Colonic mucosa (tissue), 4 donors: ENCODE measurements at places on chromosomes 11 and 22. TPM values are rescaled to one million over a fixed set of nuclear protein-coding genes. Genes with fewer than 3 reads are reported as not detected.

- DNase-seq, result no peak
- no peaks in the 10 kb centered on the region for H3K36me3 ChIP-seq
- no peaks in the 10 kb centered on the region for H3K4me1 ChIP-seq
- H3K27ac ChIP-seq, result peak overlapping the region; percentile 63
Observed at GRCh38 chr11:43943372-43943930, 1.0 kb downstream of the C11orf96 start.

GRCh38 chr22:28674121-28674563 is 5.5 kb downstream of the TTC28 start:
- no peak for DNase-seq
- no peak overlapping the region for H3K27ac ChIP-seq
- no peak overlapping the region for H3K4me3 ChIP-seq
- H3K36me3 ChIP-seq, result no peaks in the 10 kb centered on the region
- H3K27me3 ChIP-seq, result no peaks in the 10 kb centered on the region
- peaks cover 3% of the 10 kb centered on the region for H3K4me1 ChIP-seq

DNA sequence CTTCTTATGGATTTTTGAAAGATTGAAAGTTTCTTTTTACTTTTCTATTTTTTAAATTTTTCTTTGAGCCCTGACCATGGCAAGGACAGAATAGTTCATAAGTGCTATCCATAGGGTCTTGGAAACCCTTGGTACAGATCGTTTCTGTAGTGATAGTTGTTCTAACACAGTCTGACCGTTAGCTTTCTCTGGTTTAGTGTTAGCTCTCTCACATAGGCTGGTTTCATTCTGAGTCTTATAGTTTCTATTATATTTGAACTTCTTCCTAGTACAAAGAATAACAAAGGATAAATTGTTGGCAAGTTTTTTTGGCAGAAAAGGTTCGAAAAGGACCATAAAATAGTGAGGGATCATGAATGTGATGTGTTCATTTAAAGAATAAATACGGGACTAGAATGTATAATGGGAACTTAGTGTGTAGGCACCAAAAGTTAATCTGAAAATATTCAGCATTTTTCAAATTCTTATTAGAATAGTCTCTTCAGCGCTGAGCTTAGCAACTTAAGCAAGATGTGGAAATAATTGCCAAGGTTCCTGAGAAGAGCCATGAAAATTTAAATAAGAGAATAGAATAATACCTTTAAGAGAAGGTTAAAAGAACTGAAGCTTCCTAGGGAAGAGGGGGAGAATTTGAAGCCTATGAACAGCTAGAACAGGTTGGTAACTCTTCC is 24.1 kb downstream of the FDX1 start:
- no peak for DNase-seq
- H3K27ac ChIP-seq, result no peak overlapping the region
- no peaks in the 10 kb centered on the region for H3K4me1 ChIP-seq

- no peaks in the 10 kb centered on the region for H3K4me1 ChIP-seq
- H3K27me3 ChIP-seq, result no peaks in the 10 kb centered on the region
- no peak overlapping the region for H3K27ac ChIP-seq
- no peaks in the 10 kb centered on the region for H3K36me3 ChIP-seq
- no peak overlapping the region for H3K4me3 ChIP-seq
Observed at GRCh38 chr11:133175103-133175502, 357.2 kb downstream of the OPCML start.

GRCh38 chr11:134373591-134374052 is 38.4 kb downstream of the B3GAT1 start:
- no peaks in the 10 kb centered on the region for H3K27me3 ChIP-seq
- H3K27ac ChIP-seq, result no peak overlapping the region
- no peak for DNase-seq
- H3K4me3 ChIP-seq, result no peak overlapping the region
- no peaks in the 10 kb centered on the region for H3K4me1 ChIP-seq

- H3K27ac ChIP-seq, result no peak overlapping the region
- no peak overlapping the region for H3K4me3 ChIP-seq
- no peaks in the 10 kb centered on the region for H3K27me3 ChIP-seq
- DNase-seq, result no peak
- H3K36me3 ChIP-seq, result no peaks in the 10 kb centered on the region
Observed at GRCh38 chr11:21866781-21867180, 326.1 kb upstream of the ANO5 start.

DNA sequence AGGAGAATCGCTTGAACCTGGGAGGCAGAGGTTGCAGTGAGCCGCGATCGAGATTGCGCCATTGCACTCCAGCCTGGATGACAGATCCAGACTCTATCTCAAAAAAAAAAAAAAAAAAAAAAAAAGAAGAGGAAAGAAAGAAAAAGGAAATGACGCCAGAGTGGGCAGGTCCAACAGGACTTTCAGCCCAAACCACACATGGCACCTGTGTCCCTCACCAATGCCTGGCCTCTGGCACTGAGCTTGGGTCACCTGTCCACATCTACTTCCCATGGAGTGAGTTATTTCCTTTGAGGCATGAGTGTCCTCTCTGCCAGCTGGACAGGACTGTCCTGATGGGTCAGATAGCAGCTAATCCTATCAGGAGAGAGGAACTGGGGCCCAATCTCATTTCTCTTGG is 15.2 kb upstream of the GCAT start:
- H3K27ac ChIP-seq, result no peak overlapping the region
- no peaks in the 10 kb centered on the region for H3K36me3 ChIP-seq
- DNase-seq, result no peak
- H3K27me3 ChIP-seq, result no peaks in the 10 kb centered on the region

- H3K4me3 ChIP-seq, result peak overlapping the region; percentile 2
- H3K36me3 ChIP-seq, result no peaks in the 10 kb centered on the region
- peaks cover 3% of the 10 kb centered on the region for H3K4me1 ChIP-seq
- DNase-seq, result peak; percentile 78
- no peaks in the 10 kb centered on the region for H3K27me3 ChIP-seq
- peak overlapping the region; percentile 39 for H3K27ac ChIP-seq
Observed at GRCh38 chr11:134033696-134034491, 35.0 kb upstream of the JAM3 start.

DNA sequence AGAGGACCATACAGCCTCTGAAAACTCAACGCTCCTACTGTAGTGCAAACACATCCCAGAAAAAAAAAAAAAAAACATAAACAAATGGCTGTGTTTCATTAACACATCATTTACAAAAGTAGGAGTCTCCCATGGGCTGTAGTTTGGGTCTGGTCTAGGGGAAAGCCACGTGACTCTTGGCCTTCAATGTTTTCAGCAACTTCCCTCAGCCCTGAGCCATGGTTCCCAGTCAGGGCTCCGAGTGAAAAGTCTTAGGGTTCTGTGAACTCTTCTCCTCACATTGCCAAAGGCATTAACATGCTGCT is 58.5 kb downstream of the CSNK2A3 start:
- H3K4me1 ChIP-seq, result no peaks in the 10 kb centered on the region
- no peaks in the 10 kb centered on the region for H3K27me3 ChIP-seq
- H3K36me3 ChIP-seq, result no peaks in the 10 kb centered on the region
- no peak for DNase-seq
- H3K27ac ChIP-seq, result no peak overlapping the region

DNA sequence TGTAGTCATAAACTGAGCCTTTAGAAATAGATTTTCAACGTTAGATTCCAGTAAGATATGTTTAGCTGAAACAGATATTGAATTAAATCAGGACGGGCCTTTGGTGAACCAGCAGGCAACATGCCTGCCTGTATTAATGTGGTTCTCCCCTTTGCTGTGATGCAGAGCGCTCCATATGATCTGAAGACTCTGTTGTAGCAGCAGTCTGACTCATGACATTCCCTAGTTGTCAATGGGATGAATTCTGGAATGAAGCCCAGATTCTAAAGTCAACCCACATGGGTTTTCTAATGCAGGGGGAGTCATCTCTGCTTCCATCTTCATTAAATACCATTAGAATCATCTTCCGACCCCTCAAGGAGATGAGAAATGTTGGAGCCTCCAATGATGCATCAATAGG is 864.5 kb downstream of the NTM start:
- no peak overlapping the region for H3K27ac ChIP-seq
- no peak for DNase-seq
- H3K36me3 ChIP-seq, result no peaks in the 10 kb centered on the region
- H3K4me3 ChIP-seq, result no peak overlapping the region
- H3K27me3 ChIP-seq, result no peaks in the 10 kb centered on the region

- H3K36me3 ChIP-seq, result no peaks in the 10 kb centered on the region
- H3K27ac ChIP-seq, result no peak overlapping the region
- H3K4me1 ChIP-seq, result no peaks in the 10 kb centered on the region
- H3K27me3 ChIP-seq, result no peaks in the 10 kb centered on the region
- H3K4me3 ChIP-seq, result no peak overlapping the region
Observed at GRCh38 chr22:32958001-32958400, 100.2 kb downstream of the SYN3 start.

DNA sequence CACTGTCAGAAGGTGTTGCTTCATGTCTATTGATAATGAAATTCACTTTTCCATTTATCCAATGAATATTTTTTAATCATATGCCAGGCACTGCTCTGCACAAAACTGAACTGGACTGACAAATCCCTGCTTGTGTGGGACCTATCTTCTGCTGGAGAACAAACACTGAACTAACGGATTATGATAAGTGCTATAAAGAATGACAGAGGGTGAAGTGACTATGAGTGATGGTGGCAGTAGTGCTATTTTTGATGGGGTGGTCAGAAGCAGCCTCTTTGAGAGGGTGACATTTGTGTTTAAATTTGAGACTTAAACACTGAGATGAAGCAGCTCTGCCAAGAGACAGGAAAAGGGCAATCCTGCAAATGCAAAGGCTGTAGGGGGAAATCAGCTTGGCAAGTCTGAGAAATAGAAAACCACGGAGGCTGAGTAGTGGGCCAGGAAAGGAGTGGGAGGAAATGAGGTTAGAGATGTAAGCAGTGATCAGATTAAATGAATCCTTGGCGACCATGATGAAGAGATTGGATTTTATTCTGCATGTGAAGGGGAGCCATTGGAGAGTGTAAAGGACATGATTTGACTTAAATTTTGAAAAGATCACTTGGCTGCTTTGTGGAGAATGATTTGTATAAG is 6.0 kb downstream of the TBCEL start:
- H3K27me3 ChIP-seq, result no peaks in the 10 kb centered on the region
- DNase-seq, result no peak
- H3K4me3 ChIP-seq, result no peak overlapping the region
- no peaks in the 10 kb centered on the region for H3K36me3 ChIP-seq
- H3K27ac ChIP-seq, result no peak overlapping the region

GRCh38 chr11:29263971-29264682 is 752.7 kb downstream of the KCNA4 start:
- H3K36me3 ChIP-seq, result no peaks in the 10 kb centered on the region
- no peak overlapping the region for H3K27ac ChIP-seq
- no peaks in the 10 kb centered on the region for H3K4me1 ChIP-seq

DNA sequence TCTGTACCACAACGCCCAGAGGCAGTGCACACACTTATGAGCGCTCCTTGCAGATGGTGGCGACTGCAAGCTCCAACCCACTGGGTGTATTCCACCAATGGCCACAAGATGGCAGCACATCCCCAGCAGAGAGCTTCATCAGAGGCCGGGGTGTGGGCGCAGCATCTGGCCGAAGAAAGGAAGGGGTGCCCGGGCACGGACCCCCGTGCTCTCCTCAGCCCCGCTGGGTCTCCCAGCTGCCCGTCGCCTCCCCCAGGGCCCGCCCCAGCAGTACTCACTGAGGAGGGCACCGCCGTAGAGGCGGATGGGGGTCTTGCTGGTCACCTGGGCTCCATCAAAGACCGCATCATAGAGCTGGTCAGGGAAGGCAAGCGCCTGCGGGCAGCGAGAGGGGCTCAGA is 14.2 kb downstream of the TP53I11 start:
- H3K27me3 ChIP-seq, result no peaks in the 10 kb centered on the region
- no peak overlapping the region for H3K4me3 ChIP-seq
- no peaks in the 10 kb centered on the region for H3K4me1 ChIP-seq
- no peak overlapping the region for H3K27ac ChIP-seq
- DNase-seq, result peak; percentile 86
- no peaks in the 10 kb centered on the region for H3K36me3 ChIP-seq

GRCh38 chr11:127061947-127062346 is 61.4 kb upstream of the KIRREL3 start:
- H3K36me3 ChIP-seq, result no peaks in the 10 kb centered on the region
- H3K27me3 ChIP-seq, result no peaks in the 10 kb centered on the region
- H3K27ac ChIP-seq, result no peak overlapping the region
- no peak overlapping the region for H3K4me3 ChIP-seq
- DNase-seq, result no peak

The DEUP1 gene
- total RNA-seq, result not detected

The JAML gene
- 3.3 TPM for total RNA-seq

The TTC28 gene
- 6.6 TPM for total RNA-seq

The C11orf16 gene
- total RNA-seq, result not detected

The OR5A1 gene
- not detected for total RNA-seq

The RIBC2 gene
- 0.85 TPM for total RNA-seq

The KCNQ1OT1 gene
- total RNA-seq, result 0.77 TPM

The KCTD14 gene
- total RNA-seq, result 19.5 TPM

The CARD10 gene
- 60.5 TPM for total RNA-seq

The PHLDA2 gene
- total RNA-seq, result 41.6 TPM

The FAM227A gene
- total RNA-seq, result 2.0 TPM

The FBLN1 gene
- 41.6 TPM for total RNA-seq

The GRM5 gene
- not detected for total RNA-seq

The TEX12 gene
- total RNA-seq, result 0.42 TPM

The VPREB3 gene
- 1.2 TPM for total RNA-seq

The OR51B5 gene
- total RNA-seq, result not detected
